Stimulated activated CD4-positive, alpha-beta T cell treated with anti-CD3 and anti-CD28 coated beads, Interleukin-2, amount 100 ng/mL, for 48 hours (primary cell): ENCODE measurements at places on chromosomes 4 and X.

DNA sequence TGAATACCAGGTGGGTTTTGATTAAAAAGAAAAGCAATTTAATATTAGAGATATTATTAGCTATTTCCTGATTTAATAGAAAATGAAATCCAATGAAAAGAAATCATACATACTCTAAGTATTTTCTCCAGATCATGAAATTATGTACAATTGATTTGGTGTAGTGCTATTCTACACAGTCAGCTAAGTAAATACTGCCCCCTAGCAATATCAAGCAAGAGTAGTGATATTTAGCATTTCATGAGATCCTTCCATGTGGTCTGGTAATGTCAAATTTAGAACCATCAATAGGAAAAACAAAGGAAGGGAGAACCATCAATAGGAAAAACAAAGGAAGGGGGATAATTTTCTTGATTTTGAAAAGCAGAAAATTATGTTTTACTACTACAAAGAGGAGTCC is 114.6 kb downstream of the TBCK start:
- no peak for DNase-seq

DNA sequence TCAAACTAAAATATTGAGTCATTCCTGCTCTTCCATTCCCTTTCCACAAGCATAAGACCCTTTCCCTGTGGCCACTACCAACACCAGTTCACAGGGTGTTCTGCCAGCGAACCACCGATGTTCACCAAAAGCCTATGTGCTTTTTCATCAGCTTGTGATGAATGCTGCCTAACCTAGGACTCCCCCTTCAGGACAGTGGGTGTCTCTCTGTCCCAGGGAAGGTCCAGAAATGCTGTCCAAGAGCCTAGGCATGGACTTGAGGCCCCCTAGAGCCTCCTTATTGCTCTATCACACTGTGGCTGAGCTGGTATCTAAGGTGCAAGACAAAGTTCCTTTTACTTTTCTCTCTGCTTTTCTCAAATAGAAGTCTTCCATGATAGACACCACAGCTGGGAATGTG is 1015.6 kb downstream of the PCDH19 start:
- no peak for DNase-seq

- DNase-seq = no peak
Observed at GRCh38 chr4:141046255-141046654, 87.0 kb downstream of the RNF150 start.

DNA sequence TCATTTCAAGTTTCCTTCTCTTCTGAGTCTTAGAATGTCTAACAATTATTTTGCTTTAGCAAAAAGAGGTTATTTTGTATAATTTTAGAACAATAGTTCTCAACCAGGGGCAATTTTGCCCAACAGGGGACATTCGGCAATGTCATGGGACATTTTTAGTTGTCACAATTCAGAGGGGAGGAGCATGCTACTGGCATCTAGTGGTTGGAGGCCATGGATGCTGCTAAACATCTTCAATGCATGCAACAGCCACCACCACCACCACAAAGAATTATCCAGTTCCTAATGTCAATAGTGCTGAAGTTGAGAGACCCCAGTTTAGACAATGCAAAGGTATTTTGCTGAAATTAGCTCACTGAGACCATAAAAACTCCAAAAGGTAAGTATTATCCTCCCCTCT is 122.5 kb downstream of the ARHGAP6 start:
- DNase-seq = no peak
